Smooth muscle cell of the umbilical artery (primary cell): ENCODE measurements at places on chromosomes 3 and 15. TPM values are rescaled to one million over a fixed set of nuclear protein-coding genes. Genes with fewer than 3 reads are reported as not detected.

HESX1 gene
- 0.46 TPM in 1 of 2 replicates, not detected in the other for total RNA-seq

LSMEM2 gene
- total RNA-seq = not detected in 2 replicates

ZNF860 gene
- total RNA-seq = 0.28 and 0.59 TPM in 2 replicates

ALDH1A2 gene
- 0.30 TPM in 1 of 2 replicates, not detected in the other for total RNA-seq

MEX3B gene
- total RNA-seq = 7.7 and 10.5 TPM in 2 replicates
